ENCODE measurements at places on chromosomes 1 and 21. TPM values are rescaled to one million over a fixed set of nuclear protein-coding genes. Genes with fewer than 3 reads are reported as not detected.

DNA sequence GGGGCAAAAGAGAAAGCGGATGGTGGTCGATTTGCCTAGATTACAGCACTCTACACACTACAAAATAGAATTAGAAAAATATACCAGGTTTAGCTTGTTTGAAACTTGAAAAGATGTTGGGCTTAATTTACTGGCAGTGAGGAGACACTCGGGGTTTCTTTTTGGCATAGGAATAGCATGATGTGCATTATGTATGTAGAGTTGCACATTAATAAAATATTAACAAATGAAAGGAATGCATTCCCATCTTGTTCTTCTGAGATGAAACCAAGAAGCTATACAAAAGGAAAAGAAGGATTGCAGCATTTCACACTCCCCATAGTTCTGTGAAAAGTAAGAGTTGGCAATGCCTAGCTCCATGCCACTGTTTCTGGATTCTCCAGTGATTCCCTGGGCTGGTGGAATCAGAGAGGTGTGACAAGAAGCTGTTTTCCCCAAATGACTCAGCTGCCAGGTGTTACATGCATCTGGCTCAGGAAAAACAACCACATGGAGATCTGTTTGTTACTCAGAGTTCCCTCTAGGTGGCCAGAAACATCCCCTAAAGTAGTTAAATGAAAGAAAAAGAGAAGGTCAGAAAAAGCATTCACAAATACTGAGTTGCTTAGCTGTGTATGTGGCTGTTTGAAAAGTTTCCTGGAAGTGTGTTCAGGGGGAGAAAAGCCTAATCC is 115.6 kb downstream of the UCK2 start:
- no peak for DNase-seq

DNA sequence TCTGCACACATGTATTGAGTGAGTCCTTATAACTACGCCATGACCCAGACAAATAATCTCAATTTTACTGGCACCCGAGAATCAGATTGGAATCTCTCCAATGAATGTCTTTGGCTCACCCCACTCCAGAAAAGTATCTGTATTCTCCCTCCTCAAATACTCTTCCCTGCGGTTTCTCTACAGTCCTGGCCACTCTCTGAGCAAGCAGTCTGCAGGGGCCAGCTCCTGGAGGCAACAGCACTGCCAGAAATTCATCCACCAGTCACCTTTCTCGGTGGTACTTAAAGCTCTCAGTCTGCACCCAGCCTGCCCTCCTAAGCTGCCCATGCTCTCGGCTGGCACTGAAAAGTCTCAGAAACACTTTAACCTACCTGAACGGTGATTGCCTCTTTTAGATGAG is 16.1 kb upstream of the LYST start:
- no peak for DNase-seq

DNA sequence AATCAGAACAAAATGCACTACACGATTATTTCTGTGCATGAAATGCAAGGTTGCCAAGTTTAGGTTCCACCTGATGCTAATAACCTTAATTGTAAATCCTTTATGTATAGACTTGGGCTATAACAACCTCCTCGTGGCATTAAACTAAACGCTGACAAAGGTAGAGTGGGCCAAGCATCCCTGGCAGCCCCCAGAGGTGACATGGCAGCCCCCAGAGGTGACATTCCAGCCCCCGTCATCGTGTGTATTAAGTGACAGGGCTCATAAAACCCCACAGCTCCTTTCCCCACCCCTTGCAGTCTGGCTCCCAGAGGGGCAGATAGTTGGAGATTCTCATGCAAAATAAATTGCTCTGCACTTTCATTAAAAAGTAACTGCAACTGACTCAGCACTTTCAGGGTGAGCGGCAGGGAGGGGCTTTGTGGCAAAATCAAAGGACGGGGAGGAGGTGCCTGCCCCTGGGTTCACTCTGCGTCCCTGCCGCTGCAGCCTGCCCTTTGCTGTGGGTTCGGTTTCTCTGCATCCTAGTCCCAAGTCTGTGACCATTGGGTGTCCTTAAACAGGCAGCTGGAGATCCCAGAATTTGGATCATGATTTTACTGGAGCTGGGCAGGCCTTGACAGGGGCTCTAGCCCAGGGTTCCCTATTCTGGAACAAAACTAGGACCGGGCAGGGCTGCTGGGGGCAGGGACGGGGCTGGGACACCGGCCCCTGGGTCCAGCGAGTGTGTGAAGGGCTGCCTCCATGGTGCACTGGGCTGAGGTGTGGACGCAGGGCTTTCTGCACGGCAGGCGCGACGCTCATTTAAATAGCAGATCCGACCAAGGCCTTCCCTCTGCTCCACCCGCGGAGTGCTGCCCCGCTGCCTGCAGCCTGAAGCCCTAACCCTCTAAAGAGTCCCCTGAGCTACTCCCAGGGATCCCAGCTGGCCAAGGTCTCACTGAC is 234.9 kb upstream of the VAMP3 start:
- DNase-seq, result no peak

DNA sequence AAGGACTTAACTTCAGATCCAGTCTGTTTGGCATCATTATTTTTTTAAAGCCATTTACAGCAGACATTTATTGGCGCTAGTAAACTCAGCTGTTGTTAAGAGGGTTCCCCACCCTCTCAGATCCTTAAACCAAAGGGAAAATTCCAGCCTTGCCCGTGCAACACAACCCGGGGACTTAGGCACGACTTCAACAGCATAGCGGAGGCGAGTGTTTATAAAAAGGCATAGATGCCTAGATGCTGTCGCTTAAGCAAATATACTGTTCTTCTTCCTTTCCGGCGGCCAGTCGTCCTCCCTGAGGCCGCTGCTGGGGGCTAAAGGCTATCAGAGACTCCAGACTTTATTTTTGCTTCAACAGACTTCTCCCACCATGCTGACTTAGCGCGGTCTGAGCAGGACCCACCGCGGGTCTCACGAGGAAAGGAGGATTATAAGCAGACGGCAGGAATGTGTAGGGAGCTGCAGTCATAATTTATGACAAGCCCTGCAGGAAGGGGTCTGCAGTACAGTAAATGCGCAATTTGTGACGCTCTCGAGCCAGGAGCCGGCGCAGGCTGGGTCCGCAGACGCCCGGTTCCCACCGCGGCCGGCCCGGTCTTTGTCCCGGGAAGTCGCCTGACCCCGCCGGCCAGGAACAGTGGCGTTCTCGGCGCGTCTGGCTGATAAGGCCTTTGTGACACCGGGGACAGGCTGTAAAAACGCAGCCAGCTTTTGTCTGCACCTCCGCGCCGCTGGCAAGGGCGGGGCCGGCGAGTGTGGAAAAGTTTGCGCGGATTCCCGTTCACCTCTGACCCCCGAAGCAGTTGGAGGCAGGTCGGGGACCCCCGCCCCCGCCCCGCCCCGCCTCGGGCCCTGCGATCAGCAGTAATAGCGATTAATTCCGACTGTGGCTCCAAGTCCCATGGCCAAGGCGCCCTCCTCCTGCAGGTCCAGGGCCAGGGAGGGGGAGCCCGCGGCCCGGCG is 61.2 kb upstream of the ARHGEF16 start:
- no peak for DNase-seq

- DNase-seq, result no peak
Observed at GRCh38 chr1:98702976-98703375, 41.5 kb downstream of the SNX7 start.

DNA sequence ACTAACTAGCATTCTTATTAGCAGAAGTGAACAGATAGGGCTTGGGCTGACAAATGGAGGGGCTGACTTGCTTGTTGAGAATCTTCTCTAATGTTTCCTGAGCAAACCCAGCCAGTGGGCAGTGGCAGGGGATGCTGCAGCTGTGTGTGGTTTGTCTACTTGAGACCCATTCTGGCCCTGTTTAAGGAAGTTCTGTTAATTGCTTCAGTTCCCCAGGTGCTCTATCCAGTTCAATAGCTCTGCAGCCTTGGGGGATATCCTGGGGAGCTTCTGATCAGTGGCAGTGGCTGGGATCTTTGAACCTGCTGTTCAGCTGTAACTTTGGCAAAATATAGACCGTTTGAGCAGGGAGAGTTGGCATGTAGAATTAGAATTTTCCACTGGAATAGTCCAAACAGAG is 137.4 kb downstream of the ZNF326 start:
- DNase-seq, result no peak

GRCh38 chr1:66436378-66437135 is 97.4 kb upstream of the SGIP1 start:
- no peak for DNase-seq

DNA sequence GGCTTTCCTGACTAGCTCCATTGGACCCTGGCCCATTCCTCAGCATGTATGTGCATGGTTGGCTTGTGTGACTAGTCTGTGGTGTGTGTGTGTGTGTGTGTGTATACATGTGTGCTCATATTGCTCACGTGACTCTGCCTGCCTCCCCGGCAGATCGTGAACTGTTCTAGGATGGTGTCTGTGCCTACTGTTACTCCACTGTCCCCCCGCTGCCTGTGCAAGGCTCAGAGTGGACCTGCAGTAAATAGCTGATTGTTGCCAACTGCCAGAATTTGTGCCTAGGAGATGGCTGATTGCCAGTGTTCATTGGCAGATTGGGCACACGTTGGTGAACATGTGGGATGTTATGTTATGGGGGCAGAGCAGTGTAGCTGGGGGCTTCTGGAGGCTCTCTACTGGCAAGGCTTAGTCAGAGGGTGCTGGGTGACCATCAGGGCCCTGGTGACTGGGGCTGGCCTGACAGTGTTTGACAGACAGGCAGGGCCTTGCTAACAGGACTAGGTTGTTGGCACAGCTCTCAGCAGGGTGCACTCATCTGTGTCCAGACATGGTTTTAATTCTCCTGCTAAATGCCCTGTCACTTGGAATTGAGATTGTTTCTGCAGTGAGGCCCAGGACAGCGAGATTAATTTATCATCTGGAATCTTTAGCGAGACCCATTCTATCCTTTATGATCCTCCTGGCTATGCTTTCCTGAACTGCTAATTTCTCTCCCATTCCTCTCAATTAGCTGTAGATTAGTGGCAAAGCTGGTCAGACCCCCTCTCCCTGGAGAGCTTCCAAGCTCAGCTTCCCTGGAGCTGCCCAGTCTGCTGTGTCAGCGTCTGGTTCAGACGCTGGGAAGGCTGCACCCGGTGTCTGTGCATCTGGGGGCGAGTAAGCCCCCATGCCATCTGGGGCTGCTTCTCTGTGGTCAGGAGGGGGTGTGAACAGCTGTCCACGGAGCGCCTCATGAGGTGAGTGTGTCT is 20.8 kb downstream of the SLC6A17 start:
- no peak for DNase-seq

DNA sequence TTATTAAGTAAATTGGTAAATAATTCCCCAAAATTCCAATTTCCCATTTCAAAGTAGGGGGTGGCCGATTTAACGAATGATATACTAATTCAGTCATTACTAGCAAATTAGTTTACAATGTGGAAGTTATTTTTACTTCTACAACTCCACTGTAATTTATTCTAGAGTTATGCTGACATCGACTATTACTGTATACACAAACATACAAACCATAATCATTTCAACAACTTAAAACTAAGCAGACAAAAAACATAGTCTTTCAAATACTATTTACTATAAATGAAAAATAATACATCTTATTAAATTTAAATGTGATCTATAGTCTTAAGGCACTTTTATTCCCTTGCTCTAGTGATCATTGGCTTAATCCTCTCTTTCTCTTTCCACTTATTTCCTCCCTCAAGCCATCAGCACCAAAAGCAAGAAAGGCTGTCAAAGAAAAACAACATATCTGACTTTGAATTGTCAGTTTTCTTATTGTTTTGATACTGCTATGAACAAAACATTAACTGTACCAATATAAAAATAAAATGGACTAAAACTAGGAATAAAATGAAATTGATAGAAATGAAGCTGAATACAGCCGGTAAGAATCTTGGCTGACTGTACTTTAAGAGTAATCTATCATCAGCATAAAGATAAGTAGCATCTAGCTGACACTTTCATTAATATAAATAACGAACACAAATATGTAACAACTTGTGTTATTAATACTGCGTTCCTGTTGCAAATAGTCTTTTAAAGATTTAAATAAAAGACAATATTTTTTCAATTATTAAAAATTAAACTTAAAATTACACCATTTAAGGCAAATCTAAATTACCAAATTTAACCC is 4.1 kb downstream of the CDC42BPA start:
- DNase-seq, result no peak

DNA sequence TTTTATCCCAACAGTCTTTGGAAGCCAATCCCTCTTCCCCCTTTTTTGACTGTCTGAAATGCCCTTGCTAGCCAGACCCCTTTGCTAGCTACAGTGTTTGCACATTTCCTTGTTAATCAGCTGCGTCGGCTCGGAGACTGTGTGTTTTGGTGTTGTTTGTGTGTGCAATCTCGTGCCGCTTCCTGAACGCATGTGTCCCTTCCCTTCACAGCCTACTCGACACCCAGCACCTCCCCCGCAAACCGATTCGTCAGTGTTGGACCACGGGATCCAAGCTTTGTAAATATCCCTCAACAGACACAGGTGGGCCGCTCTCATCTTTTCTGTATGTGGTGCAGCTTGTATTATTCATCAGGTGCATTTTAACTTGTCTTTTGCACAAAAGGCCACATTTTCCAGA is 298.7 kb downstream of the TM2D1 start:
- no peak for DNase-seq

DNA sequence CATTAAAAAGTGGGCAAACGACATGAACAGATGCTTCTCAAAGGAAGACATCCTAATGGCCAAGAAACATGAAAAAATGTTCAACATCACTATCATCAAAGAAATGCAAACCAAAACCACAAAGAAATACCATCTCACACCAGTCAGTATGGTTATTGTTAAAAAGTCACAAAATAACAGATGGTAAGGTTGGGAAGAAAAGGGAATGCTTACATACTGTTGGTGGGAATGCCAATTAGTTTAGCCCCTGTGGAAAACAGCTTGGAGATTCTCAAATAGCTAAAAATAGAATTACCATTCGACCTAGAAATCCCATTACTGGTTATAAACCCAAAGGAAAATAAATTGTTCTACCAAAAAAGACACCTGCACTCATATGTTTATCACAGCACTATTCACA is 369.4 kb downstream of the KCNH1 start:
- no peak for DNase-seq

DNA sequence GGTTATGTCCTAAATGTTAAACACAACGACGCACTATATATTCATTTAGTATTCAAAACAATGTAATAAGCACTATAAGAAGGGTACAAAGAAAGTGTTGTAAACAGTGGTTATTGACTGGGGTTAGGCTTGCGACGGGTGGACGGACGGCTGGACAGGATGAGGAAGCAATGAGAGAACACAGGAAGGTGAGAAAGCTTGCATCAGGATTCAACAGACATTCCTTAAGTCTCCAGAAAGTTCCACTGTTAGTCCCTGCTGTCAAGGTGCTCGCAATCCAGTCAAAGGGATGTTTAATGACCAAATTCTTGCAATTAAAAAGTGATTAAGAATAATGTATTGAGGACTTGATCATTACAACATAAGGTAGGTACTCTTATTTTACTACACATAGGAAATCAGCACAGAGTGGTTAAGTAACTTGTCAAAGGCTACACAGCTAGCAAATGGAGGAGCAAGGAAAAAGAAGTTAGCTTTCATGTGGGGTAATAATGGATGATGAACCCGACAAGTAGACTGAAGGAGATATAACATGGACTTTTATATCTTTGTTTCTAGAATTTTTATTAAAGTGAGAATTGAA is 994 bp upstream of the ACBD6 start:
- no peak for DNase-seq

The OR2L5 gene
- not detected for total RNA-seq

The PRDM16 gene
- 0.43 TPM for total RNA-seq

The ARTN gene
- 0.58 TPM for total RNA-seq

The ANGPTL3 gene
- 220 TPM for total RNA-seq

The LCE2C gene
- total RNA-seq, result not detected
